ENCODE measurements at places on chromosomes 16 and 17.

GRCh38 chr16:58056580-58056979 is 31.0 kb downstream of the MMP15 start:
- DNase-seq = no peak

GRCh38 chr16:71771571-71771970 is 37.1 kb downstream of the AP1G1 start:
- DNase-seq = no peak

DNA sequence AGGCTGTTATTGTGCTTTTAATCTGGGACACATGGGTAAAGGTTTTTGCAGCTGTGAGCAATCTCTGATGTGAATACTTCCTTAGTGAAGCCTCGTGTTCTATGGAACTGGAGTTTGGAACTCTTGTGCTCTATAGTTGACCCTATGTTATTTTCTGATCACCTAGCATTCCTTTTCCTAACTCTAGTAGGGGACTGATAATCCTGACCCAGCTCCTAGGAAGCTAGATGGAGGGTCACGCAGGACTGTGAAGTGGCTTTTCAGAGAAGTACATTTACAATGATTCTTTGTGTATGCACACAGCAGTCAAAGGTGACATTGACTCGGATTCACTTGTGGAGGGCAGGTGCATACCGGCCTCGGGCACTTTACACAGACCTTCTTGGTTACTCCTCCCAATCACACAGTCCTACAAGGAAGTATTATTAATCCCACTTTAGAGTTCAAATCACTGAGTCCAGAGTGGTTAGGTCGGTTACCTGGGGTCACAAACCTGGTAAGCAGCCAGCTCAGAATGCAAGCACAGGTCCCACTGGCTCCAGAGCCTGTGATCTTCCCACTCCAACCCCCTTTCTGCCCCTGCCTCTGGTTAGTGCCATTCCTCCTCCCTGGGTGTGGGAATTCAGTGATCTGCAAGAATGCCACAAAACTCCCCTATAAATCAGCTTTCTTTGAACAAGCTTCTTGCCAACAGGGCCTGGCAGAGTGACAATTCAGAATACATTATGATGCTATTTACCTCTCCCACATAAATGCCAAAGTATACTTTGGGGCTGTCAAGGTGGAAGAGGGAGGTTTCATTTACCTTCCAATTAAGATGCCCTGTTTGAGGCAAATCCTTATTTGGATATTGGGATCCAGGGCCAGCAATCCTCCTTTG is 7.1 kb downstream of the CHD9NB start:
- DNase-seq = no peak

GRCh38 chr17:50151937-50152547 is 1.6 kb upstream of the PPP1R9B start:
- DNase-seq = peak; percentile 86

DNA sequence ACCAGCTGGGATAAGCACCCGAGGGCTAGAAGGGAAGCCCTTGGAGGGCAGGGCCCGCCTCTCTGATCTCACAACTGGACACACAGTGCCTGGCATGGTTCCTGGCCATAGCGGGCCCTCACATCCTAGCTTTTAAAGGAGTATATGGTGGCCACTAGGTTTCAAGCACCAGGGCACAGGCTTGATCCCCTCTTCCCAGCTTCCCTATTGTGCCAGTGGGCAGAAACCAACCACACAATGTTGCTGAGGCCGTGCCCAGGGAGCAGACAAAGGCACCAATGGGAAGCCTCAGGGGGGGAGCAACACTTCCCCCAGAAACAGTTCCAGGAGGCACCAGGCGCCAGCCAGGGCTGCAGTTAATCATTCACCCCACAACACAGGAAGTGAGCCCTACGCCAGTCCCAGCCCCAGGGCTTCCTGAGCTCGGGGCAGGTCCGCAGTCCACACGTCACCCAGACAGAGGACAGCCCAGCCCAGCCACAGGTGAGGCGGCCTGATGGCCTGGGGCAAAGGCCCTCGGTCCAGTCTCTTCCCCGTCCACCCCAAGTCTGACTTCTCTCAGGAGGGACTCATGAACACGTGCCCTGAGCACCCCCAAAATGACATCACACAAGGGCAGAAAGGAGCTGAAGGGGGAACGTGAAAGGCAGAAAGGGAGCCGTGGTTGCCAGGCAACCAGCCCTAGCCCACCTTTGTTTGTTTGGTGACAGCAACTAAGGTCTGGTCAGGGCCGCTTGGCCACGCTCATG is 12.8 kb downstream of the SMIM5 start:
- DNase-seq = no peak

GRCh38 chr17:11330826-11331225 is 89.8 kb downstream of the SHISA6 start:
- no peak for DNase-seq

GRCh38 chr16:29744541-29745101 is 1.2 kb downstream of the C16orf54 start:
- DNase-seq = no peak

- DNase-seq = no peak
Observed at GRCh38 chr17:42274253-42274542, 2.0 kb downstream of the STAT5B start.

DNA sequence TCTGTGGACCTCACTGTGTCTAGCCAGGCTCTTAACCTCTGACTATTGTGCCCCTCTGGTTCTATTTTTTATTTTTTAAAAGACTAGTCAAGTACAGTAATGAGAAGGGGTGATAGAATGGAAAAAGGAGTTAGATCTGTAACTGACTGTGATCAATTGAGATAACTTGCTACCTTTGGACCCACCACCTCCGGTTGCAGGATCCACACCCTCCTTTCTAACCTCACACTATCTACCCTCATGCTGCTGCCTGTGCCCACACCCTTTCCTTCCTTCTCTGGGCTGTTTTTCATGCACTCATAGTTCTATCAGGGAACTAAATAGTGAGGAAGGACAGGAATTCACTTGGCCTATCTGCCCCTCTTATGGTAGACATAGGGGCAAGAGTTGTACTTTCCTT is 172.3 kb downstream of the KATNIP start:
- DNase-seq = no peak

DNA sequence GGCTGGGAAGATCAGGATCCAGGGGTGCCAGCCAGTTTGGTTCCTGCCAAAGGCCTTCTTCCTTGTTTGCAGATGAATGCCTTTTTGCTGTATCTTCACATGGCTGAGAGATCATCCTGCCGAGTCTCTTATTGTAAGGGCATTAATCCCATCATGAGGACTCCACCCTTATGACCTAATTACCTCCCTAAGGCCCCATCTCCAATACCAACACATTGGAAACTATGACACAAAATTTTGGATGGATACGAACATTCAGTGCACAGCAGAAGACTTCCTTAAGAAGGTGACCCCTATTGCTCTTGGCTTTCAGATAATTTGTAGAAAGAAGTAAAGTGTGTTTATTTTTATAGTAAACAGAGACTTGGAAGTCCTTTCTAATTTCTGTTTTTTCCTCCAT is 1164.7 kb upstream of the CDH8 start:
- DNase-seq = no peak

DNA sequence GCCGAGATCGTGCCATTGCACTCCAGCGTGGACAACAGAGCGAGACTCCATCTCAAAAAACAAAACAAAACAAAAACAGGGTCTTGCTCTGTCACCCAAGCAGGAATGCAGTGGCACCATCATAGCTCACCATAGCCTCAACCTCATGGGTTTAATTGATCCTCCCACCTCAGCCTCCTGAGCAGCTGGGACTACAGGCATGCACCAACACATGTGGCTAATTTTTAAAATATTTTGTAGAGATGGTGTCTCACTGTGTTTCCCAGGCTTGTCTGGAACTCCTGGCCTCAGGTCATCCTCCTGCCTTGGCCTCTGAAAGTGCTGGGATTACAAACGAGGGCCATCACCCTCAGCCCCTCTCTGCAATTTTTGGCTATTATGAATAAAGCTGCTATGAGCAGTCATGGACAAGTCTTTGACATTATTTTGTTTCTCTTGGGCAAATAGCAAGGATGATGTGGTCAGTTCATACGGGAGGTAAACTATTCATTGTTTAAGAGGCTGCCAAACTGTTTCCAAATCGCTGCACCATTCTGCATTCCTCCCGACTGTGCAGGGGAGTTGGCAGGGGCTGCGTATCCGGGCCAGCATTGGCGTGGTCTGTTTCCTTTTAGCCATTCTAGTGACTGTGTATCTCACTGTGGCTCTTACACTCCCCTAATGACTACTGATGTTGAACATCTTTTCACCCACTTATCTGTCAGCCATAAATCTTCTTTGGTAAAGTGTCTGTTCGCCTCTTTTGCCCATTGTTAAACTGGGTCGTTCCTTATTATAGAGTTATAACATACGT is 21.1 kb downstream of the EIF4A3 start:
- DNase-seq = no peak

GRCh38 chr17:1907216-1907631 is 77.4 kb downstream of the RPA1 start:
- DNase-seq = no peak

- DNase-seq = no peak
Observed at GRCh38 chr16:24936151-24936550, 79.0 kb downstream of the ARHGAP17 start.

DNA sequence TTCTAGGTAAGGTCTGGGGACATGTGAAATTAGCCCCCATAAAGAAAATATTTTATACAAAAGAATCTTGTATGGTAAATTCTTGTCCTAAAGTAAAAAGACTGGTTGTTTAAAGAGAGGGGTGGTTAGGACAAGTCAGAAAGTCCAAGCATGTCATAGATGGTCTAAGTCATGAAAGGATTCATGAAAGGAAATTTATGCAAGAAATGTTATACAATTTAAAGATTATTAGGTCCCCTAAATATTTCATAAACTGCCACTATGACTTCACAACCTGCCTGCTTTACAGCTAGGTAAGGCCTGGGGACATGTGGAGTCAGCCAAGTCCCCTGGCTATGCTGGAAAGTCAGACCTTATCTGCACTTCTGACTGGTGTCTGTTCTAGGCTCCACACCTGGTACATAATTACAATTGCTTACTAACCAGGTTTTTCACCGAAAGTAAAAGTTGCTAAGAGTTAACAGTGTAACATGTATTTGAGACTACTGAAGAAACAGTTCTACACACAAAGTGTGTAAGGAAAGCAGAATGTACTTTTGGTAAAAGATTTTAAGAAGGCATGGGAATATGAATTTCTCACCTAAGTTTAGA is 17.0 kb downstream of the N4BP1 start:
- DNase-seq = no peak

DNA sequence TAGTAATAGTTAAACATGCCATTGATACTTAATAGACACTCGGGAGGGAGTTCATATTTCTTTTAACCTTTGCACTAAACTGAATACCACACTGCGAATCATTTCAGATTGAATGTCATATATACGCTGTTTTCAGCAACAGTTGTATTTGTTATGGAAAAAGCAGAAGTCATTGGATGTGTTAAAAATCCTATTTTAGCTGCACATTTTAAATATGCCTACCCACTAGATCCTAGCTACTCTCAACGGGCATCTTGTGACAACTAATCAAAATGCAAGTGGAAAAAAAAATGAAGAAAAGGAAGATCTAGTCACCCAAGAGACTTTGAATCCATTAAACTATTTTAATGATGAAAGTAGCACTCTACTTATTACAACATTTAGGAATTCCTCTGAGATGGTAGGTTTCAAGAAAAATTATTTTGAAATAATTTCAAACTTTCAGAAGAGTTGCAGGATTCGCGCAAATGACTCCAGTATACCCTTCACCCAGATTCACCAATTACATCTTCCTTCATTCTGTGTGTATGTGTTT is 51.4 kb upstream of the MNT start:
- no peak for DNase-seq

- no peak for DNase-seq
Observed at GRCh38 chr16:11155284-11155806, 100.7 kb downstream of the SOCS1 start.

GRCh38 chr16:67760206-67760955 is 41.3 kb upstream of the GFOD2 start:
- no peak for DNase-seq

- no peak for DNase-seq
Observed at GRCh38 chr17:35743626-35744328, 9.3 kb downstream of the GAS2L2 start.

GRCh38 chr17:66021757-66022156 is 170.2 kb downstream of the CEP112 start:
- DNase-seq = no peak

- DNase-seq = peak; percentile 12
Observed at GRCh38 chr17:6435968-6436367, 1.0 kb upstream of the AIPL1 start.

DNA sequence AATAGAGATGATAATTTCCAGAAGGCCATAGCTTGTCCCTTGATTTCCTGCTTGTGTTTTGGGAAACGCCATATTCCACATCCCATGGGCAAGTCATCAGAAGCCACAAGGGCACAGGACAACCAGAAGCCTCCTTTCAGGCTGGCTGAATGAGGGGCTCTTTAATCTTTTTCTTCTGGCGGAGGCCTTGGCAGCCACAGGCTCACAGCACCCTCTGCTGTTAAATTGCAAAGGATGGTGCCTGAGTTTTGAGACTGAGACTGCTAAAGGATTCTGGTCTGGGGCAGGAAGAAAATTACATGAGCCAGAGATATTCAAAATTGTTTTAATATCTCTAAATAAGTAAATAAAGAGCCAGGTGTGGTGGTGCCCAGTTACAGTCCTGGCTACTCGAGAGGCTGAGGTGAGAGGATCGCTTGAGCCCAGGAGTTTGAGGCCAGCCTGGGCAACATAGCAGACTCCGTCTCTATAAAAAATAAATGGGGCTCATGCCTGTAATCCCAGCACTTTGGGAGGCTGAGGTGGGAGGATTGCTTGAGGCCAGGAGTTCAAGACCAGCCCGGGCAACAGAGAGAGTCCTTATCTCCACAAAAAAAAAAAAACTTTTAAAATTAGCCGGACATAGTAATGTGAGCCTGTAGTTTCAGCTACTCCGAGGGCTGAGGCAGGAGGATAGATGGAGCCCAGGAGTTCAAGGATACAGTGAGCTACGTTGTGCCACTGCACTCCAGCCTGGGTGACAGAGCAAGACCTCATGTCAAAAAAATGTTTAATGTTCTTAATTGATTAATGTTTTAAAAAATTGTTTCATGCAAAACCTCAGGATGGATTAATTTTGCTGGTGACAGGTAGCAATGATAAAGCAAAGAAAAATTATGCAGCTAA is 26.3 kb downstream of the AARSD1 start:
- DNase-seq = no peak

GRCh38 chr17:40531051-40531991 is 29.9 kb upstream of the TNS4 start:
- DNase-seq = no peak

DNA sequence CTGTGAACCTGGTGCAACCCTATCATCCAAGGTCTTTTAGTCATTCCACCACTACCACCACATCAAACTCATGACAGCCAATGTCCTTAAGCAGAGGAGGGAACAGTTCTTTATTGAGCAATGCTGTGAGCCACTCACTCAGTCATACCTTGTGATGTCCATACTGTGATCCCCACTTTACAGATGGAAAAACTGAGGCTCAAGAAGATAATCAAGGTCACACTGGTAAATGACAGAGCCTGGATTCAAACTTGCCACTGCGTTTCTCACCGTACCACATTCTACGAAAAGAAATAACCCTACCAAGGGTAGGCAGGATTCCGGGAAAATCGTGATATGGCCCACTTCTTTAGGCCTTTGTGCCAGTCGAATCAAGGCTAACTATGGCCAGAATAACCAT is 172.6 kb downstream of the CCT6B start:
- DNase-seq = no peak

GRCh38 chr17:78779850-78780249 is 2.2 kb downstream of the CYTH1 start:
- no peak for DNase-seq

DNA sequence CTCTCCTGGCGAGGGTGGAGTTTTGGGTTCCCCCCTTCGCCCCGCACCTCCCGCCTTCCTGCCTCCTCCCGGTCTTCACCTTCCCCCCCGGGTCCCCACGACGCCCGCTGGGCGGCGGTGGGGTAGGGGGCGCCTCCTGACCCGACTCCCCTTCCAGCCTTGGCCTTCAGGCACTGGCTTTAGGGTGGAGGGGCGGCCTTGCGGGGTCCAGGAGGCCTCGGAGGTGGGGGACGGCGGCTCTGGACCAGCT is 2.4 kb downstream of the SLC16A3 start:
- DNase-seq = no peak

Measured in nucleus accumbens (tissue), 56 donors.